ENCODE measurements at places on chromosomes 16 and 17. TPM values are rescaled to one million over a fixed set of nuclear protein-coding genes. Genes with fewer than 3 reads are reported as not detected.

- no peak for DNase-seq
- H3K4me3 ChIP-seq: no peak overlapping the region
- no peaks in the 10 kb centered on the region for H3K4me1 ChIP-seq
- no peak overlapping the region for H3K27ac ChIP-seq
- H3K36me3 ChIP-seq: peaks cover 20% of the 10 kb centered on the region
- H3K27me3 ChIP-seq: no peaks in the 10 kb centered on the region
Measured at GRCh38 chr17:613725-614124, 100.9 kb downstream of the VPS53 start.

GRCh38 chr16:4688674-4689045, 4.7 kb upstream of the NUDT16L1 start:
- H3K4me3 ChIP-seq: no peak overlapping the region
- peaks cover 50% of the 10 kb centered on the region for H3K36me3 ChIP-seq
- H3K4me1 ChIP-seq: peaks cover 10% of the 10 kb centered on the region
- no peak overlapping the region for H3K27ac ChIP-seq
- H3K27me3 ChIP-seq: no peaks in the 10 kb centered on the region

GRCh38 chr17:16989230-16989952, 17.5 kb upstream of the TNFRSF13B start:
- no peak overlapping the region for H3K27ac ChIP-seq
- H3K4me3 ChIP-seq: no peak overlapping the region
- peaks cover 30% of the 10 kb centered on the region for H3K4me1 ChIP-seq

GRCh38 chr17:21061971-21062526, 19.2 kb upstream of the USP22 start:
- H3K27ac ChIP-seq: no peak overlapping the region
- H3K36me3 ChIP-seq: no peaks in the 10 kb centered on the region
- no peak for DNase-seq
- no peak overlapping the region for H3K4me3 ChIP-seq

- H3K27me3 ChIP-seq: no peaks in the 10 kb centered on the region
- no peaks in the 10 kb centered on the region for H3K36me3 ChIP-seq
- no peak overlapping the region for H3K4me3 ChIP-seq
- H3K27ac ChIP-seq: no peak overlapping the region
Measured at GRCh38 chr17:34393401-34393800, 30.4 kb upstream of the CCL1 start.

DNA sequence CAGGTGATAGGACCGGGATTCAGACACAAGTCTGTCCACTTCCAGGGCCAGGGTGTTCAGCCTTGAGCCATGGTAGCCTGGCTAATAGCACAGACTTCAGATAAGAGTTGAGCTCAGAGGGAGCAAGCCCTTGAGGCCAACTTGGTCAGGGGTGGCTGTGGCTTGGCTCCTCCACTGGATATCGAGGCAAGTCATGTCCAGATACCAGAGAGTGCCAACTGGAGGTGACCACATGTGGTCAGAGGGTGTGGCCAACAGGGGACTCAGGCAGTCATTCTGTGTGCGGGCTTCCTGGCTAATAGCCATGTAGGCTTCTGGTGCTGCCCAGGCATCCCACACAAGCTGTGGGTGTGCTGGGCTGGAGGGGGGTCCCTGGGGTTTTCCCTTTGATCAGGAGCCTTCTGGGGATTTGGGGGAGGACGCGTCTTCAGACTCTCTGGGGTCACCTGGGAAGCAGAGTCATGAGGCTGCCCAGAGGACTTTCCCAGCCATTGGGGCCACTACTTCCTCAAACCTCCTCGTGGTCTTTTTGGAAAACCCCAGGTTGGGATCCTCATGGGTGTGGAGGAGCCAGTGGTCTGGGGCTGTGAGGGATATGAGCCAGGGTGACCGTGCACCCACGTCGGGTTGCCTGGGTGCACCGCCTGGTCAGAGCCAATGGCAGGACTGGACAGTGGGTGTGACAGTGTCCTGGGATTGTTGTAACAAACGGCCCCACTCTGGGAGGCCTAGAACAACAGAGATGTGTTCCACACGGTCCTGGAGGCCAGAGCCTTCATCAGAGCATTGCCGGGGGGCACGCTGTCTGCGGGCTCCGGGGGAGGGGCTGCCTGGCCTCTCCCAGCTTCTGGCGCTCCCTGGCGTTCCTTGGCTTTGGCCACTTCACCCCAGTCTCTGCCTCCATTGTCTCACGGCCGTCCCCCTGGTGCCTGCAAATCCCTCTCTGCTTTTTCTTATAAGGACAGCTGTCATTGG, 25.0 kb downstream of the COX4I1 start:
- peaks cover 3% of the 10 kb centered on the region for H3K27me3 ChIP-seq
- no peak overlapping the region for H3K27ac ChIP-seq
- no peak for DNase-seq
- peaks cover under 1% of the 10 kb centered on the region for H3K4me1 ChIP-seq
- H3K4me3 ChIP-seq: no peak overlapping the region

DNA sequence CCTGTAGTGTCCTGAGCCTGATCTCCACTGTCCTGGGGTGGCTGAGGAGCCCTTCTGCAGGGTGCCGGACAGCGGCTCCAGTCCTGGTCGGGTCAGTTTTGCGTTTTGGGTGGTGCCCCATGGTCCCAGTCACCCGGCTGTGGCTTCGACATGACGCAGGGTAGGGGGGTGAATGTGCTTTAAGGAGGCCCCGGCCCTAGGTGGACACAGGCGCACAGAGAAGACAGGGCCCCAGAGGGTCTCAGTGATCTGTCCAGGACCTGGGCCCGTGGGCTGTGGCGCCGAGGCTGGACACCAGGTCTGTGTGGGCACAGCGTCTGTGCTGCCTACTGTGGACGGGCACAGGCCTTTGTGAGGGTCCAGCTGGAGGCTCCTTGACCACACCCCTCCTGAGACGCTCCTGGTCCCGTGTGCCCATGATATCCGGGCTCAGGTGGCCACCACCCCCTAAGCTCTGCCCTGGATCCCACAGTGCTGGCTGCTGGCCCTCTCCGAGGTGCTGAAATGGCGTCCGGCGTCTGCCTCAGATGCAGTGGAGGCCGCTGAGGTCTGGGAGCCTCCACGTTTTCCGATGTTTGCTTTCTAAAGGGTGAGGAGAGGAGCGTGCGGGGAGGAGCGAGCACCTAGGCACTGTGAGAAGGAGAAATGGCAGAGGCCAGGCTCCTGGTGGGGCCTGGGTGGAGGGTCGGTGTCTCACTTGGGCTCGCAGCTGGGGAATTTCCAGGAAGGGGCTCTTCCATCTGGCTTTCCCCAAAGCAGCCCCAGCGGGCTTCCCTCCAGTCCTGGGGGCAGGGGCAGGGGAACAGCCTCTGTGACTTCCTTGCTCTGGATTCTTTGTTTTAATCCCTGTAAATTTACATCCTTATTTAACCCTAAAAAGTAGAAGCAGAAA, 56.1 kb upstream of the ACSF3 start:
- H3K36me3 ChIP-seq: no peaks in the 10 kb centered on the region
- no peak overlapping the region for H3K4me3 ChIP-seq
- no peak overlapping the region for H3K27ac ChIP-seq
- no peak for DNase-seq
- H3K27me3 ChIP-seq: peaks cover 62% of the 10 kb centered on the region

DNA sequence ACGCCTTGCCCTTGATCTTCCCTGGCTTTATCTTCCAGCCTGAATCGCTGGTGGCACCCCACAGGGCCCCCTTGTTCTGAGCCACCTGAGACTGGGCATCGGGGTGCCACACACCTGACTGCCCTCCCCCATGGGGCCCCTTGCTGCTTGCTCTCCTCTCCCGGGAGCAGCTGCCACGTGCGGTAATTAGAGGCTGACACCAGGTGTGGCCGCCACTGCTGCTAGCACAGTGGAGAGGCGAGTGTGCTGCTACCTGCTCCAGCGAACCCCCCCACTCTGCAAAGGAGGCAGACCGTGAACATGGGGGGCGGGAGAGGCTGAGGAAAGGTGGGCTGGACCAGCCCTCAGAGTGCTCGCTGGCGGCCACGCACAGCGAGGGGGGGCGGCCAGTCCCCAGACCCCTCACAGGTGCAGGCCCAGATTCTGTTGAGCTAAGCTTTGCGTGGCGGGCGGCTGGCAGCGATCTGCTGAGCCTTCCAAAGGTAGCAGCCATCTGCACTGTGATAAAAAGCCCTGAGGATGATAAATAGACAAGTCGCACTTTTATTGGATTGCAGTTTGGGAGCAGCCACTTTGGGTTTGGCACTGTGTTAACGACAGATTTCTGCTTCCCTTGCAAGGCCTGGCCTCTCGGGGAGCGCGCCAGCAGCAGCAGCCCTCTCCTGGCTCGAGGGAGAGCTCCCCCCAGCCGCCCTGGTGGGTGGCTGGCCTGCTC, 167.9 kb upstream of the GSE1 start:
- H3K4me1 ChIP-seq: no peaks in the 10 kb centered on the region
- no peaks in the 10 kb centered on the region for H3K27me3 ChIP-seq
- no peak overlapping the region for H3K4me3 ChIP-seq
- H3K27ac ChIP-seq: no peak overlapping the region
- no peaks in the 10 kb centered on the region for H3K36me3 ChIP-seq
- DNase-seq: no peak

GRCh38 chr17:74568106-74568873, 981 bp upstream of the CD300H start:
- no peak overlapping the region for H3K27ac ChIP-seq
- H3K27me3 ChIP-seq: peaks cover 9% of the 10 kb centered on the region
- peaks cover 10% of the 10 kb centered on the region for H3K4me1 ChIP-seq
- DNase-seq: no peak
- no peak overlapping the region for H3K4me3 ChIP-seq

- H3K4me1 ChIP-seq: no peaks in the 10 kb centered on the region
- DNase-seq: no peak
- no peaks in the 10 kb centered on the region for H3K36me3 ChIP-seq
- H3K4me3 ChIP-seq: no peak overlapping the region
- no peak overlapping the region for H3K27ac ChIP-seq
Measured at GRCh38 chr17:9200699-9201359, 179.5 kb downstream of the NTN1 start.

DNA sequence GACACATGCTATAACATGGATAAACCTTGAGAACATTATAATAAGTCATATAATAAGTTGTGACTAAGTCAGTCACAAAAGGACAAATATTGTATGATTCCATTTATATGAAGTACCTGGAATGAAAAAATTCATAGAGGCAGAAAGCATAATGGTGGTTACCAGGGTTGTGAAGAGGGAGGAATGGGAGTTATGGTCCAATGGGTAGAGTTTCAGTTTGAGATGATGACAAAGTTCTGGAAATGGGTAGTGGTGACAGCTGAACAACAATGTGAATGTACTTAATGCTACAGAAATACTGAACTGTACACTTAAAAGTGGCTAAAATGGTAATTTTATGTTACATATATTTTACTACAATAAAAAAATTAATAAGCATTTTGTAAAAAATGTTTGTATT, 49.7 kb downstream of the MYO1D start:
- peaks cover 20% of the 10 kb centered on the region for H3K27me3 ChIP-seq
- no peak overlapping the region for H3K4me3 ChIP-seq
- no peak for DNase-seq
- no peak overlapping the region for H3K27ac ChIP-seq

DNA sequence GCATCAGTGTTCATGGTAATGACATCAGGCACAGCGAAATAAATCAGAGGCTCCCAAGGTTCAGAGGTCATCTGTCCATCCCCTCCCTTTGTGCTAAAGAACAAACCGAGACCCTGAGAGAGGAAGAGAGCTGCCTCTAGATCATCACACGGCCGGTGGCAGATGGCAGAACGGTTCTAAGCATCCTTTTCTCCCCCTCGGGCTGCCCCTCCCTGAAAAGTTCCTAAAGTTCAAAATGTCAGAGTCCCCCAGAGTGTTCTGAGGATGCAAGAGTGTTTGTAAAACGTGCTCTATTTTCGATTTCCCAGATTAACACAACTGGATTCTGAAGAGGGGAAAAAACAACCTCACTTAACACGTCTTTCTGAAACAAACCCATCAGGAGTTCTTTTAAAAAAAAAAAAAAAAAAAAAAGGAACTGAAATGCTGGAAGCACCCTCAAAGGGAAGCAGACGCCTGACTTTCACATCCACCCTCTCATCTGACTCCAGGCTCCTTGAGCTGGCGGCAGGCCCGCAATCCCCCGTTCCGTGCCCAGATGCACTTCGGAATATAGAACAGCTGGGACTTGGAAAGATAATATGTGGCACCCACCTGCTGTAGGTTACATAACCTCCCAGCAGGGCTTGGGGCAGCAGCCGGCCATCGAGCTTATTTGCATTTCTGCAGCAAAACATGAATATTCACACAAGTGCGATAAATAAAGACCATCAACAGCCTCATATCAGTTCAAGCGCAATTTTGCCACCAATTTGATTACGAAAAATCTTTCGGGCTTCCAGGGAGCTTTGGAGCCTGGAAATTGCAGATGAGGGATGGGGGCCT, 115.5 kb upstream of the SMURF2 start:
- no peaks in the 10 kb centered on the region for H3K27me3 ChIP-seq
- H3K4me1 ChIP-seq: peaks cover 17% of the 10 kb centered on the region
- no peak overlapping the region for H3K4me3 ChIP-seq
- H3K27ac ChIP-seq: no peak overlapping the region
- peaks cover 6% of the 10 kb centered on the region for H3K36me3 ChIP-seq
- no peak for DNase-seq

GRCh38 chr17:81967533-81968395, 6.8 kb upstream of the NOTUM start:
- H3K4me1 ChIP-seq: peaks cover 10% of the 10 kb centered on the region
- H3K4me3 ChIP-seq: no peak overlapping the region
- peaks cover 39% of the 10 kb centered on the region for H3K27me3 ChIP-seq
- H3K27ac ChIP-seq: no peak overlapping the region
- peak; percentile 62 for DNase-seq

DNA sequence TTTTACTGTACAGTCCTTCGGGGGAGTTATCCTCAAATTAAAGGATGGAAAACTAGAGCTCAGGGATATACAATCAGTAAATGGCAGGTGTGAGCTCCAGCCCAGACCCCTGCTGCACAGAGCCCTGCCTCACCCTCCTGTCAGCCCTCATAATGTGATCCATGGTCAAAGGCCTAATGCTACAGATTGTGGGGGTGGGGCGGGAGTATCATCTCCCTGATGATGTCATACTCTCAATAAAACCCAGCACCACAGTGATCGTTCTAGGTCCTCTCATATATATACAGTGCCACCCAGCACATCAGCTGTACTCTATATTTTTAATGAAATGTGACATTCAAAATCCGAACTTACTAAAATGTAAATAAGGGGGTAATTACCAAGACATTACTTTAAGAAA, 61.5 kb downstream of the SLC39A11 start:
- H3K27me3 ChIP-seq: no peaks in the 10 kb centered on the region
- H3K36me3 ChIP-seq: no peaks in the 10 kb centered on the region
- no peak overlapping the region for H3K27ac ChIP-seq
- H3K4me3 ChIP-seq: no peak overlapping the region
- no peaks in the 10 kb centered on the region for H3K4me1 ChIP-seq

C17orf75 gene
- 35.6 TPM for total RNA-seq

ABCA3 gene
- not detected for total RNA-seq

MFAP4 gene
- not detected for total RNA-seq

CHST5 gene
- 0.08 TPM for total RNA-seq

CDH13 gene
- total RNA-seq: 60.7 TPM

CFAP97D1 gene
- total RNA-seq: not detected

SULT1A2 gene
- not detected for total RNA-seq

CCDC200 gene
- total RNA-seq: not detected

CNGB1 gene
- not detected for total RNA-seq

MYH8 gene
- total RNA-seq: not detected

TNFRSF17 gene
- not detected for total RNA-seq

Measured in SJSA1 (cell line).